ENCODE measurements at places on chromosomes 5 and 9. TPM values are rescaled to one million over a fixed set of nuclear protein-coding genes. Genes with fewer than 3 reads are reported as not detected.
A peak's percentile ranks its signal among the peaks of the same experiment; 100 is the strongest.

DNA sequence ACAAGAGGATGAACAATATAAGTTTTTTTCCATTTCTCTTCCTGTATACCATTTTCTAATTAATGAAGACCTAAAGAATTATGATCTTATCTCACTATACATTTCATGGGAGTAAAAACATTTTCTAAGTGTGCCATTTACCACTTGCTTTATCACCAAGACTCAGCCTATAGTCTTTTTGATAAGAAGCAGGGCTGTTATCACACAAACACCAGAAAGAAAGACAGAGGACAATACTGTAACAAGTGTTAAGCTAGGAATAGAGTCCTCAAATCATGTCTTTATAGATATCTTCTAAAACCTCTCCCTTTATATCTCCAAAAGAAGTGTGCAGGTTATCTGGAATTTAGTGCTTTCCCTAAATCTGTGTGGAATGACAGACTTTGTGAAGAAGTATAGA is 119.7 kb downstream of the FAM174A start:
- no peak for DNase-seq

DNA sequence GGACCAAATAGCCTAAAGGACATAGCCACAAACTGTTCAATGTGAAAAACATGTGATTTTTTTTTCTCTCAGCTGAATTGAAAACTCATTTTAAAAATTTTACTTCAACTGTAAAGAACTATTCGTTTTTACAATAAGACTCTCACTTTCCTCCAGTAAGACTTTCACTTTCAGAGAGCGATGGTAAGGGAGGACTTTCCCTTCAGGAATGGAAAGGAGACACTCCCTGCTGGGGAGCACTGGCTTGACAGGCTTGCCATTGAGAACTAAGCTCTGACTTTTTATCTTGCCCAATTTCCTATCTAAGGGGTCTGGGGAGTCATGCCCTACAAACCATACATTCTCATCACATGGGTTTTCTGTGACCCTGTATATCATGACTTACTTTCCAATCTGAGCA is 186.7 kb downstream of the CFAP90 start:
- no peak for DNase-seq

DNA sequence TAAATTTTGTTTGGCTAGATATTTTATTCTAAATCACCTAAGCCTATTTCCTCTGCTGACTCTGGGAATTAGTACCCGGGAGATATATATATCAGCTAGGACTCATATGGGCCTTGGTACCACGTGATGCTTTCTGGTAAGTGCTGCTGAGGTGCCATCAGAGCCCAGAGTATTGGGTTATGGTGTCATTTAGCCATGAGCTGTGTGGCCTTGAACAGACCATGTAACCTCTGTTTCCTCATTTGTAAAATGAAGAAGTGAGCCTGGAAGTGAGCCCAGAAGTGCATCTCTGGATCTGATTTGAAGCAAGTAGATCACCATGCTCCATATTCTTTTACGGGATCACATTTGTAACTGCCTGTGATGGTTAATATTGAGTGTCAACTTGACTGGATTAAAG is 126.1 kb downstream of the GPBP1 start:
- DNase-seq, result no peak

DNA sequence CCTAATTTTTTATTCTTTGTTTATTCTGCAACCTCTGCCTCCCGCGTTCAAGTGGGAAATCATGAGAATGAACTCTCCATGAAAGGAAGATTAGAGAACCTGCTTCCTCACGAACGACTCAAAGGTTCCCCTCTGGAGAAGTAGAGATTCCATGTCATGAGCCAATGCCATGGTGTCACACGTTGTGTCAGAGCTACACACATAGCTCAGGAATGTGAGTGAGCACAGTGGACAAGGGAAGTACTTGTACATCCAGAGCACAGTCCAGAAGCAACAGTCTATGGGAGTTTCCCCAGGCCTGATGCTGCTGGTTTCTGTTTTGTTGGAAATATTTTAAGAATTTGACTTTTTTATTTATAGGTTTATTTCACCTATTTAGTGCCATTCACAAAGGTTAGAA is 26.8 kb upstream of the PPP2CA start:
- DNase-seq, result no peak

DNA sequence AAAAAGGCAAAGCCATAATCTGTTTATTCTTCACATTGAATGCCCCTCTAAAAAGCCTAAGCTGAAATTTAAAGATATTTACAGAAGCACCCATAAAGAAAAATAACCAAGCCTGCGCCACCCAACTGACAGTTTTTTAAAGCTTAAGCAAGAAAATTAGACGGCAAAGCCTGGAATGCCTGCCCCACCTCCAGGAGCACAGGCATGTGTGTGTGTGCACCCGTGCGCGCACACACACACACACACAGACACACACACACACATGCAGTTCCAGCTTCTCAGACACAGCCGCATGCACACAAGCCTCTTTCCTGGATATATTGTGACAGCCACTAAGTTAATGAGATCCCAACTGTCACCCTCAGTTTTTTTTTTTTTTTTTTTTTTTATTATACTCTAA is 88.2 kb downstream of the FRMD3 start:
- DNase-seq, result no peak

GRCh38 chr9:135993765-135994500 is 32.8 kb upstream of the UBAC1 start:
- DNase-seq, result no peak

DNA sequence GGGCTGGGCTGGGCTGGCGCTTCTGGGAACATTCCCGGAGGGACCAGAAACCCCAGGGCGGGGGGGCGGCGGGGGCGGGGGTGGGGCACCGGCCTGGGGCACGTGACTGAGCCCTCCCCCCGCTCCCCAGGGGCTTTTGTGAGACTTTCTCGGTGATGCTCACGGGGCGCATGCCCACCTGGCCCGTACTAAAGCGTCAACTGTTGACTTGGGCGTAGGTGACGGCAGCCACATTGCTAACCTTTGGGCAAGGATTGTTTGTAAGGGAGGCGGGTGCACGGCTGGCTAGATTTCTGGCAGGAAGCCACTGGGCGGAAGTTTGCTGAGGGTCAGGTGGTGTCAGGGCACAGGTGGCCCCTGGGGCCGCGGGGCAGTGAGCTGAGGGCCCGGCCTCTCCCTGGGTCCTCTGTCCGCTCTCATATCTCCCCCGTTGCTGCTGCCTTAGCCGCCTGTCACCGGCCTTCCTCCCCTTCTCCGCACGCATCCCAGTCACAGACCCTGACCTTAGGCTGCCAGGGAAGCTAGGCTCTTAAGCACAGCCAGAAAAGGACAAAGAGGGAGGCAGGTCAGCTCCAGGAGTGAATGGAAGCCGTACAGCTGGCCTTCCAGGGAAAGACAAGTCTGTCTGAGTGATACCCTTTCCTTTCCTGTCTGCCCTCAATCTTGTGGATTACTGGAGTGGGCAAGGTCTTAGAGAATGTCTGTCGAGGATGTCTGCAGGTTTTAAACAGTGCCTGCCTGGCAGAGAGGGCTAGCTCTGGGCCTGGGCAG is 812 bp downstream of the CACFD1 start:
- DNase-seq, result peak; percentile 90

DNA sequence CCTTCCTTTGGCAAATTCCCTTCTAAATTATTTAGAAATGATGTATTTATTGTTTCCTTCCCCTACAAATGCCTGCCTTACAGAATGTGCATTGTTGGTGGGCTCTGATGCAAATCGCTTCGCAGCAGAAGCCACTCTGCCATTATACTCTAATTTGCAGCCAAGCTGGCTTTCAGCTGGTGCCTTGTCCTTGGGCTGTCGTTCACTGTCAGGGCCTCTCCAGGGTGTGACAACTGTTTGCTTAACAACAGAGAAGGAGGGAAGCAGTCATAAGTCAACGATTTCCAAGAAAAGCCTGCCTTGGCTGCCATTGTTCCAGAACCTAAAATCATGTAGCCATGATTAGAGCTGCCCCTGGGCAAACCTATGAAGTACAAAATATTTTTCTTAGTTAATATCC is 260.1 kb upstream of the RGMB start:
- peak; percentile 39 for DNase-seq

DNA sequence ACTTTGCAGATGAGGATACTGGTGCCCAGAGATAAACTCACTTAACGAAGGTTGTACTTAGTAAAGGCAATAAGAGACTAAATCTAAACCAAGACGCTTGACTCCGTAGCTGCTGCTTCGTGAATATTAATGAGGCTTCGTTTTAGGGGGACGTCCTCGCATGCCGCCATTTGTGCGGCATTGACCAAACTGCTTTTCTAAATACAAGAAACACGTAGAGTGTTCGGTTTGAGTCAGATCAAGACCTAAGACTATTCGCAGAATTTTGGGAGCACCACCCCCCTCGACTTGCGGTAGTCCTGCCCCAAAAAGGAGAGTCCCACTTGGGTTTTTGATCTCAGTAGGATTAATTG is 1.1 kb downstream of the NPM1 start:
- DNase-seq, result no peak

GRCh38 chr5:5925191-5925590 is 453.2 kb downstream of the MED10 start:
- no peak for DNase-seq

- no peak for DNase-seq
Measured at GRCh38 chr5:132408965-132409364, 39.5 kb downstream of the SLC22A5 start.

DNA sequence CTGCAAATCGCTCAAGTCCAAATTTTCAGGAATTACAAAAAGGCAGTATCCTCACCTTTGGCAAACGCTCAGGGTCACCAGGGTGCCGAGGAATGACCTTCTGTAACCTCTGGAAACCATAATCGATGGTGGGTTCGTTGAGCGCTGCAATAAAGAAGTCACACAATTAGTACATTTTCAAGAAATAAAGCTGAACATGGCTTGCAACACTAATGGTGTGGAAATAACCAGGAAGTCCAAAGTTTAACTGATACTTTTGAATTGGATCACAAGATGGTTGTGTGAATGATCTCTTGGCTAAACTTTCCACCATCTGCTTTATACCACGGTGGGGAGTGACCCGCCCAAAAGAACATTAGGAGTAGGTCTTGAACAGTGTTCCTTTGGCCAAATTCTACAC is 368.7 kb downstream of the EBF1 start:
- DNase-seq, result no peak

DNA sequence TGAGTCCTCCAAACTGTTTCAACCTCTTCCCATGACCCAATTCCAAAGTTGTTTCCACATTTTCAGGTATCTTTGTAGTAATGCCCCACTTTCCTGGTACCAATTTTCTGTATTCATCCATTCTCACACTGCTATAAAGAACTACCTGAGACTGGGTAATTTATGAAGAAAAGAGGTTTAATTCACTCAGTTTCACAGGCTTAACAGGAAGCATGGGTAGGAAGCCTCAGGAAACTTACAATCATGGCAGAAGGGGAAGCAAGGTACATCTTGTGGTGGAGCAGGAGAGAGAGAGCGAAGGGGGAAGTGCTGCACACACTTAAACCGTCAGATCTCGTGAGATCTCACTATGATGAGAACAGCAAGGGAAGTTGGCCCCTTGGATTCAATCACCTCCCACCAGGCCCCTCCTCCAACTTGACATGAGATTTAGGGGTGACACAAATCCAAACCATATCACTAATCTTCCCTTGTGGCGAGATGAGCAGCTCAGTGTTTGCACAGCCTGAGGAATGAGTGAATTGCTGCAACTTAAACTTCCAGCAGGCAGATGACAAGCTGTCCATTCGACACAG is 42.9 kb downstream of the TRIP13 start:
- no peak for DNase-seq

DNA sequence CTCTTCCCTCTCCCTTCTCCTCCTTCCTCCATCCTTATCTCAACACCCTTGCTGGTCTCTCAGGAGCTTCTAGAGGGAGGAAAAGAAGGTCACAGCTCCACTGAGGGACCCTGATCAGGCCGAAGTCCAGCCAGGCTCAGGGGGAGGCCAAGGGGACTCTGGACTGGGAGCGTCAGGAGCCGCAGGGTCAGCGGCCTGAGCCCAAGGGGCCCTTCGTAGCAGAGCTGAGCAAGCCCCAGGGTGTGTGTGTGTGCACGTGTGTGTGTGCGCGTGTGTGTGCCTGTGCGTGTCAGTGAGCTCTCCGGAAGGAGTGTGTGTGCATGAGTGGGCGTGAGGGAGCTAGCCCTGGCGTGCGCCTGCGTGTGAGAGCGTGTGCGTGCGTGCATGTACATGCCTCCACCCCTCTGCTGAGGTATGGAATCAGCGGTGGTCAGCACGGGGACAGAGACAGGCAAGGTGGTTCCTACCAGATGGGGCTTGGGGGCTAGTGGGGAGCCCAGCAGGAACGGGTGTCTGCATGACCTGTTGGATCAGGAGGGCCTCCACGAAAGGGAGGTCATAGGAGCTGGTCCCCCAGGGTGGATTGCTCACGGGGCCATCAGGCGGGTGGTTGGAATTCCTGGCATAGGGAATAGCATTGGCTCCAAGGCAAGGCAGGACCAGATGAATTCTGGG is 10.0 kb upstream of the AGPAT2 start:
- peak; percentile 58 for DNase-seq

- DNase-seq, result no peak
Measured at GRCh38 chr5:150391986-150392385, 20.7 kb downstream of the CD74 start.

DNA sequence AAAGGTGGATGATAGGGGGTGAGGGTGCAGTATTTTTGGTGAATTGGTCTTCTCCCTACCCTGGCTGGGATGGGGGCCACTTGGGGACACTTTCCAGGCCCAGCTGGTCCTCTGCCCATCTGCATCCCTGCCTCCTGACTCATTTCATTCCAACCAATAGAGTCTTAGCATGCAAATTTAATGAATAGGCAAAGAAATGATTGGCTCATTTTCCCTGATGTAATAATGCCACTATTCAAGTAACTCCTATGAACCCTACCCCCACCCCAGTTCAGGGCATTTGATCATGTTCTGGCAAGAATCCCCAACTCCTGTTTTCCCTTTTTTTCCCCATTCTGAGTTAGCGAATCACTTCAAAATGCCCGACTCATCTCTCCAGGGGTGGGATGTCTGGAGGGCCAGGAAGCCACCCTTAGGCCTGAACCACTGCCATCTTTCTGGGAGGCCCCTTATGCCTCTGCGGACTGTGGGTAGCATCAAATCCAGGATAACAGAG is 56.7 kb downstream of the PCDH1 start:
- DNase-seq, result no peak

GRCh38 chr5:128777052-128777451 is 188.2 kb upstream of the SLC27A6 start:
- no peak for DNase-seq

DNA sequence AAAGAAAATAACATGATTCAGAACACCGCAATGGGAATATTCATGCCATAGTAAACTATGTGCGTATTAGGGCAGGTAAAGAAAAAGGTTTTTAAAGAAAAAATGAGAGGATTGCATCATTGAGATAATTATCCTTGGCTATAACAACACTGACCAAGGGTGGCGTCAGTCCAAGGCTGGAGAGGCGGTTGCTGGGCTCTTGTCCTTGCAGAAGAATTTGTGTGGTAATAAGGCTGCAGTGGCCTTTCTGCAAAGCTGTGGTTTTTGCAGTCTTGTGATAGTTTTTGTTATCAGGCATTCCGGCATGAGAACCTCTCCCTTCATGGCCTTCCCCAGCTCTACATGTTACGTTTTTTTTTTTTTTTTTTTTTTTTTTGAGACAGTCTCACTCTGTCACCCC is 14.0 kb downstream of the BOD1 start:
- DNase-seq, result no peak

- DNase-seq, result no peak
Measured at GRCh38 chr9:22052376-22052945, 43.4 kb upstream of the CDKN2B start.

CYLC2 gene
- total RNA-seq, result not detected

SNX2 gene
- total RNA-seq, result 58.6 TPM

GPRIN1 gene
- 2.4 TPM for total RNA-seq

TMEM252 gene
- not detected for total RNA-seq

C9orf153 gene
- 0.35 TPM for total RNA-seq

BAAT gene
- total RNA-seq, result not detected

RAPGEF6 gene
- 22.1 TPM for total RNA-seq

ARHGEF37 gene
- total RNA-seq, result 13.4 TPM

CCL27 gene
- not detected for total RNA-seq

ORM2 gene
- not detected for total RNA-seq
